ENCODE measurements at places on chromosomes 16 and 17.

DNA sequence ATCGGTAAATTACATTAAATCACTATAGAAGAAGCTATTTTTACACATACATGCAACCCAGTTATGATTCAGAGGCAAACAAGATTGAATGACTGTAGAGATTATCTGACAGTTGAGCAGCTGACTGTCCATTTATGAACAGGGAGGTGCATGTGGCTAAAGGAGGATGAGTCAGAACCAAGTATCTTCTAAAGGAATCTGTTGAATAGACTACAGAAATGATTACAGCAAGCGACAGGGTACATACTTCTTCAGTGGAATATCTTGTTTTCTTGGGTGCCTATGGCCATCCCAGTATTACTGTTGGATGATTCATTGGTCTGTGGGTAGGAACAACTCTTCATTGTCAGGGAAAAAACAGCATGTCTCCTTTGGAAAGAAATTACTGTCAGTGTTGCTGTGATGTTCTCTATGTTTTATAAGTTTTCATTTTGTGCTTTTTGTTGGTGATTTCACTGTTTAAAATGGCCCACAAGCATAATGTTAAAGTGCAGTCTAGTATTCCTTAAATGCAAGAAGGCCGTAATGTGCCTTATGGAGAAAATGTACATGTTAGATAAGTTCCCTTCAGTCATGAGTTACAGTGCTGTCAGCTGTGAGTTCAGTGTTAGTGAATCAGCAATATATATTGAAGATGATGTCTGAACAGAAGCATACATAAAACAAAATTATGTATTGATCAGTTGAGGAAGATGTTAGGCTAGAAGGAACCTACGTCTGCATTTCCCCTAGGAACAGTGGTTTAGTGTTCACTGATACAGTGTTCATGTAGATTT is 27.0 kb downstream of the CBFB start:
- DNase-seq, result no peak

DNA sequence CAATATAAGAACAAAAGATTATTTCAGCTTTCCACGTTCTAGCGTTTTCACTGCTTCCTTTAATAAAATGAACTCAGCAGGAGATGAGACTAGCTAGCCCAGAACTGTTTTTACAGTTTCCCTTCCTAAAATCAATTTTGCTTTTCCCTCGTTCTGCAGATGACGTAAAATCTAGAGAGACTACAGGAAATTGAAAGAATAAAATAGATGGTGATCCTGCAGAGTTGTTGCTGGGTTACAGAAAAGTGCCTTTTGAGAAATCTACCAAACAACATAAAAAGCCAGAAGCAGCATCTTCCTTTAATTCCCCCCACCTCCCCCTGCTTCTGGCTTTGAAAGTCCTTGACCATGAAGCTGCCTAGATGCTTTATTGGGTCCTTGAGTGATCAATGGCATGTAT is 96.8 kb upstream of the CLEC3A start:
- DNase-seq, result no peak

DNA sequence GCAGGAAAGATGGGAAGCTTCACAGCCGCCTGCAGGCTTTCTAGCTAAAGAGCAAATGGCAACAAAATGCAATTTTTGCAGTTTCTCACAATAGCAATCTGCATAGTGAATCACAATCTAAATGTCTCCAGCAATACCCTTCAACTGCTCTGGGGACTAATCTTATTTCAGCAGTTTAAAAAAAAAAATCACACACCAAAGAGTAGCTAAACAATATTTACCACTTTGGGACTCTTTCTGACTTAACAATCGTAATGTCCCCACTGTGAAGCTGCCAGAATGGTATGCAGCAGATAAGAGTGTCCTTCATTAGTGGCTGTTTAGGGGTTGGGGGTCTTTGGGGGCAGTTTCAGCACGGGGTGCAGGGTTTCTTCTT is 9.8 kb downstream of the CPPED1 start:
- no peak for DNase-seq

- no peak for DNase-seq
These were observed 17.2 kb upstream of the ADGRG1 start for GRCh38 chr16:57611181-57611580.

DNA sequence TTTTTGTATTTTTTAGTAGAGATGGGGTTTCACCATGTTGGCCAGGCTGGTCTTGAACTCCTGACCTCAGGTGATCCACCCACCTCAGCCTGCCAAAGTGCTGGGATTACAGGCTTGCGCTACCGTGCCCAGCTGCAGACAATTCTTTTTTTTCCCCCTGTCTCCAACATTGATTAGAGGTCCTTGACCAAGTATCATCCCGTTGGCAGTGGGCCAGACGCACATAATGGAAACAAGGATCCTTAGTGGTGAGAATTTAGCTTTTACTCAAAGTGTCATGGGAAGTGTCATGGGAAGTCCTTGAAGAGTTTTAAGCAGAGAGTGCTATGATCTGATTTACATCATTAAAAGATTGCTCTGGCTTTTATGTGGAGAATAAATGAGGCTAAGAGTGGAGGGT is 2.1 kb upstream of the FBXO47 start:
- no peak for DNase-seq

GRCh38 chr16:19135201-19135842 is 21.6 kb downstream of the ITPRIPL2 start:
- DNase-seq, result no peak

DNA sequence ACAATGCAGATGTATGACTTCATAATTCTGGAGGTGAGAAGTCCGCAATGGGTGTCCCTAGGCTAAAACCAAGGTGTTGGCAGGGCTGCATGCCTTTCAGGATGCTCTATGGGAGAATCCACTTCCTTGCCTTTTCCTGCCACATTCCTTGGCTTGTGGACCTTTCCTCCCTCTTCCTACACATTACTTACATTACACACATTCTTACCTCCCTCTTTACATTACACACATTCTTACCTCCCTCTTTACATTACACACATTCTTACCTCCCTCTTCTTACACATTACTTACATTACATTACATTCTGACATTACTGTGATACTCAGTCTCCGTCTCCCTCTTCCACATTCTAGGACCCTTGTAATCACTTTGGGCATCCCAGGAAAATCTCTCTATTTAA is 14.2 kb upstream of the CDH5 start:
- DNase-seq, result no peak

DNA sequence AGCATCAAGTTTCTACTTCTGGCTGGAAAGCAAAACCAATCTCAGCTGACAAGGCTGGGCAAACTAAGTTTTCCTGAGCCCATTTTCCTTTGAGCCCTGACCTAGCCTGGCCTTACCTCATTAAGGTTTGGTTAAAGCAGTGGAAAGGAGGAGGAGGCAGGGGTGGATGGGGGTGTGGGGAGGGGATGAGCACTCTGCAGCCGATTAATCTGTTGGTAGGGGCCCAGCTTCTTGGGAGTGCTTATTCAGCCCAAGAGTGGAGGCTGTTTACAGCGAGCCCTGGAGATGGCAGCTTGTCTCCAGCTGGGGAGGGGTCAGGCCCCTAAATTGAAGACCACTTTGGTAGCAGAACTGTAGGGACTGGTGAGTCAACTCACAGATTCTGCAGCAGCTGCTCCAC is 12.0 kb downstream of the SMCR8 start:
- DNase-seq, result no peak

DNA sequence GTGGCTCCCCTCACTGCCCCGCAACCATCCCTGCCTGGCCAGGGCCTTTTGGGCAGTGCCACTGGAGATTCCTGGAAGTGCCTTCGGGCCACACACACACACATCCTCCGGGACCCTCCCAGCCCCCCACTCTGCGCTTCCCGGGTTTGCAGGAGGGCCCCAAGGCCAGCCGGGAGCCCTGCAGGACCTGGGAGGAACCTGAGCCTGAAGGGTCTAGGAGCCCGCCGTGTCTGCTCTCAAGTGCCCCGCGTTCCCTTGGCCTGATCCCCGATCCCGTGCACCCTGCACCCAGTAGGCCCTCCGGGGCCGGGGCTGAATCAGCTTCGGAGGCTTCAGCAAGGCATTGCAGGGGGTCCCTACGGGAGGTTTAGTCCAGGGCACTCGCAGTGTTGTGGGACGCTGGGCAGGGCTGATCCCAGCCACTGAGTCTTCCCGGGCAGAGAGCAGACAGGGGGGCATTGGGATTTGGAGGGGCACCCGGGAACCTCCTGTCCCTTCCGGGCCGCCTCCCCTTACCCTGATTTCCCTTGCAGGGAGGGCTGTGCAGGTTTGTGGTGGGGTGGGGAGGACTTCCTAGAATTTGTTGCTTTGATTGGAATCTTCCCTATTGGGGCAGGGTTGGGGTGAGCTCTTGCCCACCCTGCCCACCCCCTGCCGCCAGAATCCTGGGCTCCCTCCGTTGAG is 36.9 kb downstream of the TMEM235 start:
- no peak for DNase-seq

DNA sequence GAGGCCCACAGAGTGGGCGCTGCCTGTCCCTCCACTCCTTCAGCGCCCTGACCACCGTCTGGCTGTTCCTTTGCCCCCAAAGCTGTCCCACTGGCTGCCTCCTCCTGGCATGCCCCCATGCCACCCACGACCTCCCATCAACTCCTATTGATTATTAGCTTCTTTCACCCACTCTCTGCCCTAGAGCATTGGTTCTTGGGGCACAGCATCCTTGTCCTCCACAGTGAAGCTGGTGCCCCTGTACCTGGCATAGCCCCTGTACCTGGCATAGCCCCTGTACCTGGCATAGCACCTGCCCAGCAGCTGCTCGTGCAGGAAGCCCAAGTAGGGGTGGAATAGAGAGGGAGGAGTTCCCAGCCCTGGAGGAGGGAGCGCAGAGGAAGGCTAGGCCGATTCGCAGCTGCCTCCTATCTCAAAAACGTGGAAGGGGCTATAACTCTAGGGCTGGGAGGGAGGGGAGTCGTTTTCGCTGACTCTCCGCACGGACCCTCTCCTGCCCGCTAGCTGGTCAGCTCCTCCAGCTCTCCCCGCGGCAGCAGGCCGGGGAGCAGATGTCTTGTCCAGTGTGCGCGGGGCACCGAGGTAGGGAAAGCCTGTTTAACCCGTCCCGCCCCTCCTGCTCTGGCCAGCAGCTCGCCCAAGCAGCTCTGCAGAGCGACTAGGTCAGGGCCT is 5.7 kb upstream of the ACTG1 start:
- DNase-seq, result no peak

DNA sequence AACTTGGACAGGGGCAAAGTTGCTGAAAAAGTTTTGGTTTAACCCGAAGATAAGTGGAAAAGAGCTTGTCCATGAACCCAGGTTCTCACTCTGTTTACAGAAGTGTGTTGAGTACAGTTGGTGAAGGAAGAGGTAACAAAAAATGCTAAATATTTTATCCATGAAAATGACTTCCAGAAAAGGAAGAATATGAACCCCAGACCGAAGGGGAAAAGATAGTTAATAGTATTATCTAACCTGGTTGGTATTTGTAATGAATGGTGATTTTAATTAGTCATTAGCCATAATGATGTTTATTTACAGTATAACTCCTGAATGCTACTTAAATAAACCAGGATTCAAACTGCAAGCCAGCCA is 574 bp upstream of the TMEM106A start:
- no peak for DNase-seq

GRCh38 chr16:82425661-82426060 is 201.1 kb upstream of the CDH13 start:
- DNase-seq, result no peak

GRCh38 chr16:69293401-69293800 is 17.7 kb upstream of the VPS4A start:
- DNase-seq, result no peak

- no peak for DNase-seq
These were observed 173.3 kb downstream of the PMP22 start for GRCh38 chr17:15091825-15092224.

- no peak for DNase-seq
These were observed 46.6 kb downstream of the HOXB1 start for GRCh38 chr17:48484256-48484655.

- DNase-seq, result no peak
These were observed 7.4 kb upstream of the B9D1 start for GRCh38 chr17:19369846-19370492.

DNA sequence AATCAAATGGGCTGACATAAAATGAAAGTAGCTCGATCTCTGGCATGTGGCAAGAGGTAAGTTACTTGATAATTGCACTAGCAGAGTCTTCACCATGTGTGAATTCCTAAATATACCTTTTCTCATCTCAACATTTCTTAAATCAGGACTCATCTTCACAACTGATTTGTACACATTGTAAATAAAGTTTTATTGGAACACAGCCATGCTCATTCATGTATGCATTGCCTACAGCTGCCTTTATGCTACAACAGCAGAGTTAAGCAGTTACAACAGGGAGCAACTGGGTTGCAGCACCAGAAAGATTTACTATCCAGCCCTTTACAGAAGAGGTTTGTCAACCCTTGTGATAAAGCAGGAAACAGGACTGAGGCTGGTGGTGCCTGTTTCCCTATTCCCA is 48.1 kb downstream of the ARHGAP17 start:
- no peak for DNase-seq

GRCh38 chr17:5677620-5678019 is 93.3 kb upstream of the NLRP1 start:
- DNase-seq, result no peak
